ENCODE measurements at places on chromosomes 2 and 18.

DNA sequence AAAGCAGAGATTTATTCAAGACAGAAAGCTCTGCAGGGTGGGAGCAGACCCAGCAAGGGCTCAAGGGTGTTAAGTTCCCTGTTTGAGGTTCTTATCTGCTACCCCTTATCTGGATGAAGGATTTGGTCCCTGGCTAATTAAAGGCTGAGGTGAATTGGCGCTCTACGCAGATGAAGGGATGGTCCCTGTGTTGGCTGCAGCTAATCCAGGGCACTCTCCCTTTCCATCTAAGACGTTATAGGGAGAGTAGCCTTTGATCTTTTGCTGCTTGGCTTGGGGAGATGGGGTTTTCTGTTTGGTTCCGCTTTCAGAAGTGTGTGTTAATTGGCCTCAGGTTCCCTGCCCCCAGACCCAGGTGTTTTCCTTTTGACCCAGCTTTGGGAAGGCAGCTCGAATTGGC, 17.0 kb downstream of the FAM228A start:
- no peak for DNase-seq

DNA sequence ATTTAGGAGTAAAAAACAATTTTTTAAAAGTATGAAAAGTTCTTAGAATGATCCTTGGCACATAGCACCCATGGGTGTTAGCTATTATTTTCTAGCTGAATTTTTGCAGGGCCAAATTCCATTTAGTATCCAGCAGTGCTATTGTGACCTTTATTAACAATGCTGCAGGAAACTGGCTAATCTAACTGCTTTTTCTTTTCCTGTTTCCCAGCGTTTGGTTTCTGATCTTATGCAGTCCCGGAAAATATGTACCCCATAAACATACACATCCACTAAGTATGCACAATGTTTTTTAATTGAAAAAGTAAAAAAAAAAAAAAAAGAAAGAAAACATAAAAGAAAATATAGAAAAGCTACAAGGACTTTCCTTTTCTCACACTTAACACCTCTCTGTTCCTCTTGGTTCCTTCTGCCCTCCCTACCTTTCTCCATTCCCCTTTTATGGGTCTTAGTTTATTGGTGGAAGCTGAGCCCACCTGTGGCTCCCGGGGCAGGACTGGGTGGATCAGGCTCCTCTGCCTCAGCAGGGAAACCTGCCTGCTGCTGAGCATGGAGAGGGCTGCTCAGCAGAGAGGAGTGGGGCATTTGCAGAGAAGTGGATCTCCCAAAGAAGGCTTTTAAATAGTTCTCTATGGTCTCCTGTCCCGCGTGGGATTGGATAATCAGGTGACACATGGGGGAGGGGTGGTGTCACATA, 9.3 kb upstream of the SLC16A14 start:
- no peak for DNase-seq

- DNase-seq, result no peak
Measured at GRCh38 chr2:113977060-113977659, 87.3 kb downstream of the ACTR3 start.

GRCh38 chr2:2834105-2834504, 503.0 kb upstream of the MYT1L start:
- DNase-seq, result no peak

DNA sequence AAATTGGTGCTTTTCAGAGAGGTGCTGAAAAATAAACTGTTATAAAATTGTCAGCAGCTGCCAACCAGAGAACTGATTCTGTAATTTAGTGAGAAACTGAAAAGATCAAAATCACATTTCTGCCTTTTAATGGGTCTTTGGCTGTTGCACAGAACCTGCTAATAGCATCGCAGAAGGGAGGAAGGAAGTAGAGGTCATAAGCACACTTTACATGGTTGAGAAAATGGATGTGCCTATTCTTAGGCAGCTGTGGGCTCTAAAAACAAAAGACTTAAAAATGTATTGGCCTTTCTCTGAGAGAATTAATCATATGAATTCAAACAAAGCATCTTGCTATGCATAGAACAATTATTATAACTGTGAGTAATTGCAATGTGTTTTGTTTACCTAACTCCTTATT, 1186.9 kb downstream of the DSC3 start:
- DNase-seq, result no peak

DNA sequence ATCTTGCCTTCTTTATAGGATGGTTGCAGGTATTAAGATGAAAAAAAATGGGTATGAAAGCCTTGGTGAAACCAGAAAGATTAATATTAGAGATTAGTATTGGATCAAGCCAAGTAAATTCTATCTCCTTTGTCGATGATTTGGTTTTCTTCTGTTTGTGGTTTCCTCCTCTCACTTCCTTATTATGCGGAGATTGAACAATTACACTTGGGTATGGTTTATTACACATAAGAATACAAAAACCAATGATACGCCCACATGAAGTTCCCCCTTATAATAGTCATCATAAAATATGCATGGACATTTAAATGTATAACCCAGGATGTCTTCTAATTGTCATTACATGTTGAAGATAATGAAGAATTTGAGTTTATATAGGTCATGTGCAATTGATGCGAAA, 4.9 kb downstream of the LTBP1 start:
- no peak for DNase-seq

- peak; percentile 60 for DNase-seq
Measured at GRCh38 chr18:3251963-3252277, 4.3 kb downstream of the MYL12A start.

DNA sequence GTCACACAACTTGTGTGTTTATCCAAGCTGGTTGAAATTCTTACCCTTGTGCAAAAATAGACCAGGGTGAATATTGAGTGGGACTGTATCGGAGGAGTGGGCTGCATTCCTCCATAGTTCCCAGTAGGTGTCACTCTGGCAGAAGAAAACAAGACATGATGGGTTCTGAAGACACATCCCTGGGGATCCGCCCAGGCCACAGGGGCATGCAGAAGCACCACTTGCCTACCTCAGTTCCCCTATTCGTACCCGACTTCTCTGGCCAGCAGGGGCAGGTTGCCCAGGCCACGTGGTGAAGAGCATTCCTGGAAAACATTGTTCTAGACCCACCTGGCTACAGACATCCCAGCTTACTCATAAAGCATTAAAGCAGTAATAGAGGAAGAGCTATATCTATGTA, 168.2 kb downstream of the FAM210A start:
- peak; percentile 17 for DNase-seq

GRCh38 chr2:3535467-3535793, 16.1 kb upstream of the ADI1 start:
- no peak for DNase-seq

GRCh38 chr2:16201848-16202247, 261.5 kb downstream of the MYCN start:
- no peak for DNase-seq

- DNase-seq, result peak; percentile 52
Measured at GRCh38 chr2:223486751-223487150, 115.4 kb downstream of the SCG2 start.

DNA sequence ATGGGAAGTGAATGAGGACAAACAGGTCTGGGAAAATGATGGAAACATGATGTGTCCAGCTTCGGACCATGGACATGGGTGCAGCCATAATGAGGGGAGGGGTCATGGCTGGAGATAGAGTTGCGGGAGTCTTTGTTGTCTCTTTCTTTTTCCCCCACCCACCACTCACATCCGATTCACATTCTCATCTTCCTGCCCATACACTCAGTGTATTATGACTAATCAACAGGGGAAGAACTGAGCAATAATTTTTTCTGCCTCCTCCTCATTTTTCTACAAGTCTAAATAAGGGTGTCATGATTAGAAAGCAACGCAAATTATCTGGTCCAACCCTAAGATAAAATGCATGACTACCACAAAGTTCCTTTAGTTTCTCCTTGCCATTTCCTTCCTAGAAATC, 5.7 kb upstream of the SERPINB2 start:
- DNase-seq, result peak; percentile 39

DNA sequence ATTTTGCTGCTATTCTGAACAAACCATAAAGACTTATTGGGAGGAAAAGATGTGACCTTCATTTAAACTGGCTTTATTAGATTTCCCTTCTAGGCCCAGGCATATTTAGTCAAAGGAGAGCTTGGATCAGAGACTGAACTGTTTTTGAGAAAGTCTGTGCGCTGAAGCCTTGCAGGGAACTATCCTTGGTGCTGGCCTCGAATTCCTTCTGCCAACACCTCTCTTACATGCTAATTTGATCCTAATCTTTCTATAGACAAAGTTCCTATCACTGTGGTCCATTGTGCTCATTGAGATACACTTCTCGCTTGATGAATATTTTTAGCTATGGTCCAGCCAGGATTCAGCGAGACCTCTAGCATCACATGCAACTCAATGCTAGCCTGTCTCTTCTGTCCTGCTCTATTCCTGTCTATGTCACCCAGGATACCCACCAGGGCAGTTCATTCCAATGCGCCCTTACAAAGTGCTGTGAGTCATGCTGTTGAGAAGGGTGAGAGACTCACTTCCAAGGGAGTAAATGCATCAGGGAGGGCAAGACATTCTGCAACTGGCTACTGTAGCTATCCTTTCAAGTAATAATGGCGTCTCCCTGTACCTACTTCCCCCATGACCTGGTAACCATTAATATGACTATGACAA, 356.7 kb upstream of the LYPD1 start:
- DNase-seq, result no peak

DNA sequence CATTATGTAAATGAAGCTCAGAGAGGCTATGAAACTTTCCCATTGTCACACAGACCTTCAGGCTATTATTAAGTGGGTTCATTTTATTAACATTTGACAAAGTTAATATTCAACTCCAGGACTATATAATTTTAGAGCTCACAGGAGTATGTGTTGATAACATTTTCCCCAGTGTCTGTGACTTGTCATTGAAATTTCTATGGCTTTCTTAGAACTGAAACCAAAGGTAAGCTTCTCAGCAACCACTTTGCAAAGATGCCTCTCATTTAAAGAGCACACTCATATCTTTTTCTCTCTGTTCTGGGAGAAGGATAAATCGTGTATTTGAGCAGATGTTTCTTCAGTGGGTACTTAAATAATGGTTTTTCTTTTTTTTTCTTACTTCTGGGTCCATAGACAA, 61.8 kb upstream of the LHCGR start:
- no peak for DNase-seq

DNA sequence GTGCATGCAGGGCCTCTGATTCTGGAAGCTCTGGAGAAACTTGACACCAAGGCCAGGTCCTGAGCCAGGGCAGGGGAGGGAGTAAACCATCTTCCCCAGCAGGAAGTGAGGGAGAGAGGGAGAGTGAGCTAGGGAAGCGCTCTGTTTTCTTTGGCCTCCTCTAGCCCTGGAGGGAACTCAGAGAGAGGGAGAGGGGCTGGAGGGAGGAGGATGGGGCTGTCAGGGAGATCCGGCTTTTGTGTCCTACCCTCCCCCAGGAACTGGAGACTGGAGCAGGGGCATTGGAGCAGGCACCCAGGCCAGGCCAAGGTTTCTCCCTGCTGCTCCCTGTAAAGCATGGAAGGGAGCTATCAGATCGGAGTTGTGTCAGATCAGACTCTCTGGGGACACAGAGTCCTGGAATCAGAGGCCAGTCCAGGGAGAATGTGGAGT, 22.7 kb upstream of the PKDCC start:
- peak; percentile 79 for DNase-seq

GRCh38 chr2:73893764-73894474, 1.1 kb downstream of the ACTG2 start:
- no peak for DNase-seq

- DNase-seq, result no peak
Measured at GRCh38 chr2:192416060-192416459, 221.3 kb upstream of the TMEFF2 start.

- no peak for DNase-seq
Measured at GRCh38 chr2:232275670-232276069, 102.9 kb upstream of the ALPP start.

- no peak for DNase-seq
Measured at GRCh38 chr2:60992985-60993392, 24.5 kb upstream of the PEX13 start.

DNA sequence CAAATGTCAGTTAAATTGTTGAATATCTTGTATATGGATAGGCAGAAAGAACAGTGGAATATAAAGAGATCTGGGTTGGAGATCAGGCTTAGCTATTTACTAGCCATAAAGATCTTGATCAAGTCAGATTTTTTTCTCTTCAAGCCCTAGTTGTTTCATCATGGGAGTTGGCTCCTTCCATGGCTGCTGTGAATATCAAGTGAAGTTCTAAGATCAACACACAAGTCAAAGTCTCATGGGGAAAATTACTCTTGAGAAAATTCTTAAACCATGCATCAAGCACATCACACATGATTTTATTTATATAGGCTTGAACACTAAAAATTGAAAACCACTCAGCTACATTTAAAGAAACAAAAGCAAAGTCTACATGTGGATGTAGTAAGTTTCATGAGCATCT, 79.8 kb downstream of the C1D start:
- DNase-seq, result no peak

DNA sequence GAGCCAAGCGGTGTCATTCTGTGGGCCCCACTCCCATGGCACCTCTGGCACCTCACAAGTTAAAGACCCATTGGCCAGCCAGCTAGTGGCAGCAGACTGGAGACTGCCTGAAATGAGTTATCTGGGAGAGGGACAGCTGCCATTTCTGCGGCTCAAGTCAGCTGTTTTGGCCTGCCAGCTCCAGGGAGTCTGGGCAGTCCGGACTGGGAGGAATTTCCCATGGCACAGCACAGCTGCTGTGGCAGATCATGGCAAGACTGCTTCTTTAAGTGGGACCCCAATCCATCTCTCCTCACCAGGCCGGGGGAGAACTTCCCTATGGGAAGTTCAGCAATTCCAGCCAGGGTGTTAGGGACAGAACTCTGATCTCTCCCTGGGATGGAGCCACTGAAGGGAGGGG, 2187.6 kb upstream of the CELF4 start:
- no peak for DNase-seq

DNA sequence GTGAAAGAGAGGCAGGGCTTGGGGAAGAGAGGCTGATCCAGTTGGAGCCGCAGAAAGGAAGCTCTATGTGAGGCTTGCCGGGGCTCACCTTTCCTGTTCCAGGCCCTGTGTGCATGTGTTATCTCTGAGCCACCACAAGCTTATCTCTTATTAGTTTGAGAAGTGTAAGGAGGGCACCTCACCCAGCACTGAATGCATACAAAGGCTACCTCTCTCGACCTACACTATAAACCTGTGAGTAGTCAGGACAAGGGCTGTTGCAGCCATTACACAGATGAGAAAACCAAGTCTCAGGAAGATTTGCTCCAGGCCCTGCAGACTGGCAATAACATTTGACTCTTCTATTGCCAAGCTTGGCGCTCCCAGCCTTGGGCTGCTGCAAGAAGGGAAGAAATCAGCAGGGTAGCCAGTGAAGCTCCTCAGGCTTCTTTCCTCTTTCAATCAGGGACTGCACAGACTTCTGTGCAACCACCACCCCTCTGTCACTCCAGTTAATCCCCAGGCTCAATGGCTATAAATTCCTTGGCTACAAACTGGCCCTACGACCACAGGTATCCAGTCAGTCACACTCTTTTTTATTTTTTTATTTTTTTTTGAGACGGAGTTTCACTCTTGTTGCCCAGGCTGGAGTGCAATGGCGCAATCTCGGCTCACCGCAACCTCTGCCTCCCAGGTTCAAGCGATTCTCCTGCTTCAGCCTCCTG, 73.8 kb downstream of the CLHC1 start:
- no peak for DNase-seq

DNA sequence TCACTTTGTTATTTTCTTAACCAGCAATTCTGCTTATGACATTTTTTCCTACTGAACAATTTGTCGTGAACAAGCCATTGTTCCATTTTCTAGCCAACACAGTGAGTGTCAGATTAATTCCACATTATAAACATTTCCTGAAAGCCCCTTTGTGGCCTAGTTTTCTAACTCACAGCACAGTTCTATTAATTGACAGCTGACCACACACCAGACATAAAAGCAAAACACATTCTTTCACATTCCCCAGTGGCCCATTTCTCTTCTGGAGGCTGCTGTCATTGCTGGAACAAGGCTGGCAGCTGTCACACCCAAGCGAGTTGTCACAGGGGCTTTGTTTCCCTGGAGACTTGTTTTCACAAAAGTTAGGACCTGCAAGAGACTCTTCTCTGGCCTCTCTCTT, 50.7 kb downstream of the RNF152 start:
- no peak for DNase-seq
